ENCODE measurements at places on chromosomes 7 and 10.

DNA sequence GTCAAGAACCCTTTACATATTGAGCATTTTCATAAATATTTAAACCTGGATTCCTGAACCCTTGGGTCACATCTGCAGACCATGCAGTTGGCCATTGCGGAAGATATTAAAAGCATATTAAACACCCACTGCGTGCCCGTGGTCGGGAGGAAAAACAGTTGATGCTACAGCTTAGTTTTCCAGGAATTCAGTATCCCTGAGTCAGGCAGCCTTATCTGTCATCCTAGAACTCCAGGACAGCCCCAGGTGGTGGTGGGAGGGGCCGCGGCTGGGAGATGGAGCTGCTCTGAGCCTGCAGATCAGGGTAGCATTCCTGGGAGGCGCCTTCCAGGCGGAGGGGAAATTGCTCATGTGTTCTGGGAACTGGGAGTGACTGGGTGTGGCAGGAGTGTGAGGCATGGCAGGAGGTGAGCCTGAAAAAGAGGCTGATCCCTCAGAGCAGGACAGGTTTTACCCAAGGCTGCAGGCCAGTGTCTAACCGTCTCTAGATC lies 222.9 kb upstream of the SH2B2 start:
- no peak for DNase-seq

DNA sequence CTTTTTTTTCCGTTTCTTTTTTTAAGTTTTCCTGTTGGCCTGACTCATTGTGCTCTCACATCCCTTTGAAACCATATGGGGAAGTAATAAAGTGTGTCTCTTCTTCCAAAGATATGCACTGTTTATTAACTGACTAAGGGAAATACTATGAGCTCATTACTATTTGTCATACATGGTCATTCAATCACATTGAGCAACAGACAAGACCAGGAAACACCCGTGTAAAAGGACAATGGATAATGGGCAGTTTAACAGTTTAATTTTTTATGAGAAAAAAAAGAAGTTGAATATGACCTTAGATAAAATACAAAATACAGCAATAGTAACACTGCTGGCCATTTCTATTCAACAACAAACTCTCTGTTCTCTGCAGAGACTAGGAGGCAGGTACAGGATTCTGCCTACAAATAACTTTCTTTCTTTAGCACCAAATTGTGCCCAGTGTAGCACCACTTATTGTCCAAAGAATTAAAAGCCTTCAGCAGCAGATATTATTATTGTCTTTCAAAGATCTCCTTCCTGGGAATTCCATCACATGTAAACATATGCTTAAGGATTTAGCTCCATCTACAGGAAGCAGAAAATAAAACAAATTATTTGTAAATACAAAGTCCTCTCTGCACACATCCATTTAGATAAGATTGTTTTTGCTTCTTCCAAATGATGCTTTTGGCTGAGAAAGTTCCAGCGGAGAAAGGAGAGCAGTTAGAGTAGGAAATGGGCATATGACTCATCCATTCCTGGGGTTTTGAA lies 55.0 kb upstream of the AKR1E2 start:
- no peak for DNase-seq

DNA sequence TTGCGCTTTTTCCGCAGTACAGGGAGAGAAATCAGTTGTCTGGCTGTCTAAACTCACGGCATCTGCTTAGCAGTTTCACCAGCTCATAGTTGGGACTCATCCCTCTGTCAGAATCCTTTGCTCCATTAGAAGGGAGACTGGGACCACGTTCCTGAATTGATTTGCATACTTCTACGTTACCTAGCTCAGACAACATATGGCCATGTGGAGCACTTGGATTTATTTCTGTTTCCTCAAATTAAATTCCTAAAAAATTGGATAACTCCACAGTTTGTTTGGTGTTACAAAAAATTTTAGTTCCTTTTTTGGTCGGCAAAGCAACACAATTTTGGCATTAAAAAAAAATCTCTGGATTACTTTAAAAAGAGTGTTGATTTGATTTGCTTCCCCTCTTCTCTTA lies 614.0 kb downstream of the AUTS2 start:
- no peak for DNase-seq

DNA sequence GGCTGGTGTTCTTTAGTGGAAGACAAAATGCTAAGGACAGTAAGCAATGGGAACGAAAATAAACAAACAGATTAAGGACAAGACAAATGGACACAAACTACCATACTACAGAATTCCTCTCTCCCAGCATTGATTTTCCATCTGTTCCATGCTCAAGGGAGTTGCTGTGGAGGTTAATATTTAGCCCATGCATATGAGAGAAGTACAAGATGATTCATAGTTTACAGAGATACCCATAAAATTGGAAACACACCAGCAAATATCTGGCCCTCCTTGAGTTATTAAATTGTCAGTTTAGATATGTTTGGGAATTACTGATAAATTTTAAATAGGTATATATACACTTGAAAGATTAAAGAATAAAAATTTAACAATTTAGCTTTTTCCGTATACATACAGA lies 69.8 kb downstream of the GLI3 start:
- no peak for DNase-seq

DNA sequence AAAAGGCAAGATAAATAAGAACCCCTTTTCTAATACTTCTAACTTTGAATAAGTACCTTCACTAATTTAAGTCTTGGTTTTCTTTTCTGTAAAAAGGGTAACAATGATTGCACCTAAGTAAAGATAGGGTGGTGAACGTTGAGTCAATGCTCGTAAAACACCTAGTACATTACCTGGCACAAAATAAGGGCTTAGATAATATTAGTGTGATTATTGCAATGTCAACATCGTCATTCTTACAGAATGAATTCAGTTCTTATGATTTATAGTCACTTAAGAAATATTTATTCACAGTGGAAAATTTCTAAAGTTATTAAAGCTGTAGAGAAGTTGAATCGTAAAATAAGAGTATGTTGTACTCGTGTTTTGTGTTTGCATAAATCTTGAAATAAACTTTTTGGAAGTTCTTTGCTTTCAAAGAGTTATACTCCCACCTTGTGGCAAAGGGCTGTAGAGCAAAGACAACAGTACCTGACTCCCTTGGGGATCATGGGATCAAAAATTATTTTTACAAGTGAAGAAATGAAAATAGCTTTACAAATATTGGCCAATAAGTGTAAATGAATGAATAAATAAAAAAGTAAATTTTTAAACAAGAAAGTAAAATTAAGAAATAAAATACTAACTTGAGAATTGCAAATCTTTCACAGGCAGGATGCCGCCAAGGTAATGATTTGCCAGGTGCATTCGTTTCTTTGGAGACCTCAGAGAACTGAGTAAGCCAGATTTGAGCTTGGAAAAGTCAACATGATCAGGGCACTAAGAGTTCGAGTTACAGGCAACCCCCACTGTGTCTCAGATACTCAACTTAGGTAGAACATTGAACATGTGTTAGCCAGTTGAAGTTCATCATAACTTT lies 285.8 kb upstream of the CACNA2D1 start:
- no peak for DNase-seq

DNA sequence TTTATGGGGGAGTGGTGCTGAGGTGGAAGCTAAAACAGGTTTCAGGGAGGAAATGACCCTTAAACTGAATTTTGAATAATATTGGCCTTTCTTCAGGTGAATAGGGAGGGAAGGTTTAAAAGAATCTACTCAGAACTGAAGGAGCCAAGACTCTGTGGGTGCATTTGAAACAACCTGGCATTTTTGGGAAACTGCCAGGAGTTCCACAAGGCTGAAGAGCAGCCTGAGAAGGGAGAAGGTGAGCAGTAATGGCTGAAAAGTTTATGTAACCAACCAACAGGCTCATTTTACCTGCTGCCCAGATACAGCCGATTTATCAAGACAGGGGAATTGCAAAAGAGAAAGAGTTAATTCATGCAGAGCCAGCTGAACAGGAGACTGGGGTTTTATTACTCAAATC lies 4.0 kb upstream of the PANK1 start:
- no peak for DNase-seq

GRCh38 chr7:36784991-36785940 lies 61.0 kb upstream of the AOAH start:
- DNase-seq: no peak

- DNase-seq: no peak
Measured at GRCh38 chr10:78374331-78375028, 340.8 kb downstream of the RPS24 start.

DNA sequence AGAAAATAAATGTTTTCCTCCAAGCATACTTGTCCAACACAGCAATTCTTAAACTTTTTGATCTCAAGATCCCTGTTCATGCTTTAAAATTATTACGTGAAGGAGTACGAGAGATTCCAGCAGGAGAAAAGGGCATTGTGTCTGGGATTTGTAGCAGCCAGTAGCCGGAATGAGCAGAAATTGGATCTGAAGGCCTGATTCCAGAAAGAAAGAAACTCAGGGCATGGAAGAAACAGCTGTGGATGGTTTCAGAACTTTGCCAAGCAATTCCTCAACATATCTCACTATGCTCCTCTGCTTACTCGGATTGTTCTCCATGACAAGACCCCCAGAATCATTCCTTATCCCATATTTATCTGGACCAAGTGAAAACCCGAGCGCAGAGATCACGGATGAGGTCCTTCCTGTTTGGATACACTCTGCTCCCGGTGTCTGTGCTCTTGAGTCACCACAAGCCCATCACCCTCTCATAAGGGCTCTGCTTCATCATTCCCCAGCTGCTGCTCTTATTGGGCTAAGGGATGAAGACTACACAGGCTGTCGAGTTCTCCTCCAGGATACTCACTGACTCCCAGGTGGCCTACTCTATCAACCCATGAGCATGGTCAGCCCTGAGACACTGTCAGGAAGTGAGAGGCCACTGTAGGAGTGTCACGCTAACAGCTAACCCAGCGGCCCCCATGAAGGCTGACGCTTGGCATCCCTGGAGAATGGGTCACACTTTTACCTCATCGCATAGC lies 121.0 kb upstream of the LANCL2 start:
- DNase-seq: no peak

GRCh38 chr10:76112826-76113150 lies 681.4 kb downstream of the LRMDA start:
- no peak for DNase-seq

GRCh38 chr7:1043552-1044188 lies 676 bp upstream of the GPR146 start:
- no peak for DNase-seq

DNA sequence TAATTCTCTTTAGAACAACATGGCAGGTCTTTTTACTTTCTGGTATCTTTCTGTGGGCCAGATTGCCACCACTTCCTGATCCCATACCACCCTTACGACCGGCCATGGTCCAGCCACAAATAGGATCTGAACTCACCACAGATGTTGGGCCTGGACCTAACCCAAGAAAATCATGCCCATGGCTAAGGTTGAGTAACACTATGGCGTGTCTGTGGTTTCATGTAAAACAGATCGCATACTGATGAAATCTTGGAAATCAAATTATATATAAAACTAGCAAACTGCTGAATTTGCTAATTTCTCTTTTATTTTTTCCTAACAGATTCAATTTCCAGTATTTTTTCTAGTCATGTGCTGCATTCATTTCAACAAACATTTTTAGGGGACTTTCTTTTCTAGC lies 77.2 kb downstream of the CH25H start:
- DNase-seq: no peak

- DNase-seq: no peak
Measured at GRCh38 chr7:144148224-144148827, 25.4 kb downstream of the OR2A14 start.

DNA sequence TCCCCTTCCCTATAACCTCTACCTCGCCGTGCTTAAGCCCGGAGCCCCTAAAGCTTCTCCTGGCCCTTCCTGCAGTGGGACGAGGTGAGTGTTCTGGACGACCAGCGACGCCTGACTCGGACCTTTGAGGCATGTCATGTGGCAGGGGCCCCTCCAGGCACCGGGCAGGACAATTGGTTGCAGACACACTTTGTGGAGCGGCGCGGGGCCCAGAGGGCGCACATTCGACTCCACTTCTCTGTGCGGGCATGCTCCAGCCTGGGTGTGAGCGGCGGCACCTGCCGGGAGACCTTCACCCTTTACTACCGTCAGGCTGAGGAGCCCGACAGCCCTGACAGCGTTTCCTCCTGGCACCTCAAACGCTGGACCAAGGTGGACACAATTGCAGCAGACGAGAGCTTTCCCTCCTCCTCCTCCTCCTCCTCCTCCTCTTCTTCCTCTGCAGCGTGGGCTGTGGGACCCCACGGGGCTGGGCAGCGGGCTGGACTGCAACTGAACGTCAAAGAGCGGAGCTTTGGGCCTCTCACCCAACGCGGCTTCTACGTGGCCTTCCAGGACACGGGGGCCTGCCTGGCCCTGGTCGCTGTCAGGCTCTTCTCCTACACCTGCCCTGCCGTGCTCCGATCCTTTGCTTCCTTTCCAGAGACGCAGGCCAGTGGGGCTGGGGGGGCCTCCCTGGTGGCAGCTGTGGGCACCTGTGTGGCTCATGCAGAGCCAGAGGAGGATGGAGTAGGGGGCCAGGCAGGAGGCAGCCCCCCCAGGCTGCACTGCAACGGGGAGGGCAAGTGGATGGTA lies 9.2 kb downstream of the EPHB6 start:
- DNase-seq: no peak

DNA sequence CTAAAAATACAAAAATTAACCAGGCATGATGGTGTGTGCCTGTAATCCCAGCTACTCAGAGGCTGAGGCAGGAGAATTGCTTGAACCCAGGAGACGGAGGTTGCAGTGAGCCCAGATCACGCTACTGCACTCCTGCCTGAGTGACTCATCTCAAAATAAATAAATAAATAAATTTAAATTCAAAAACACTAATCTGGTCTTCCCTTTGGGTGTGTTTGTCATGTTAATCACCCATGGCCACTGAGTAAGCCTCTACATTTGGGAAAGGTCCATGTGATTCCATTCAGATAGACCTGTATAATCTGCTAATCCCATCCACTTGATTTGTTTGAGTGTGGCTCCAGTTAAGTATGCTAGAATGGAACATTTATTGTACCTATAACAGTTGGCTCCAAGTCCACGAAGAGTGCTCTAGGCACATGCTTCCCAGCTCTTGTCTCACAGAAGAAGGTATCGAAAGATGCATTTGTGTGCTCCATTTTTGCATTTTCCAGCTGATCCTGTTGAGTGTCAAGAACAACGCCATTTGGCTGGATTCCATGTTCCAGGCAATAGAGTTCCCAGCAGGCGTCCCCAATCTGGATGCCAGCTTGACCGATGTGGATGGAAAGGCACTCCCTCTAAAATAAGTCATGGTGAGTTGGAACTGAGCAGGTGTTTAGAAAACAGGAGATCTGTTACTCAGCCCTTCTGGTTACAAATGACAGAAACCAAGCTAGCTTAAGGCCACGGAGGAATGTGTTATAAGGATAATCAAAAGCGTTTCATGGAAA lies 4.0 kb downstream of the TUBAL3 start:
- DNase-seq: no peak

- no peak for DNase-seq
Measured at GRCh38 chr10:89262086-89263051, 10.8 kb upstream of the LIPA start.

DNA sequence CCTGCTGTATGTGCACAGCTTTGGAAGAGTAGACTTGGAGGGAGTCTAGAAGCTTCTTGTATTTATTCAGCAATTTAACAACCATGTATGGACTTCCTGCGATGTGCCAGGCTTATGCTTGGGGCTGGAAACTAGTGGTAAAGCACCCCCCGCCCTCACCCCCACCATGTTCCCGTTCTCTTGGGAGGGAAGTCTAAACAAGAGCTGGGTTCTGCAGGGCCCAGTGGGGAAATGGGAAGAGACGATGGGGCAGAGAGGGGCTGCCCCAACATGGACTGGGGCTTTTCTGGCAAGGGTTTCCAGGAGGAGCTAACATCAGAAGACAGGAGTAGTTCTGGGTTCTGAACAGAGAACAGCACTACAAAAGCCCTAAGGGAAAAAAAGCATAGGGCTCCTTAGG lies 8.0 kb downstream of the RASSF4 start:
- no peak for DNase-seq

GRCh38 chr10:103888113-103888841 lies 29.7 kb downstream of the STN1 start:
- no peak for DNase-seq

GRCh38 chr10:209357-209756 lies 74.1 kb downstream of the ZMYND11 start:
- DNase-seq: no peak

All from type B pancreatic cell (in vitro differentiated cells).